ENCODE measurements at places on chromosomes 12 and 14.

GRCh38 chr12:94660436-94660835, 10.1 kb upstream of the TMCC3 start:
- no peak for DNase-seq

- DNase-seq: no peak
Measured at GRCh38 chr14:87705439-87705896, 287.5 kb downstream of the GALC start.

- no peak for DNase-seq
Measured at GRCh38 chr14:75986439-75986765, 839 bp downstream of the IFT43 start.

DNA sequence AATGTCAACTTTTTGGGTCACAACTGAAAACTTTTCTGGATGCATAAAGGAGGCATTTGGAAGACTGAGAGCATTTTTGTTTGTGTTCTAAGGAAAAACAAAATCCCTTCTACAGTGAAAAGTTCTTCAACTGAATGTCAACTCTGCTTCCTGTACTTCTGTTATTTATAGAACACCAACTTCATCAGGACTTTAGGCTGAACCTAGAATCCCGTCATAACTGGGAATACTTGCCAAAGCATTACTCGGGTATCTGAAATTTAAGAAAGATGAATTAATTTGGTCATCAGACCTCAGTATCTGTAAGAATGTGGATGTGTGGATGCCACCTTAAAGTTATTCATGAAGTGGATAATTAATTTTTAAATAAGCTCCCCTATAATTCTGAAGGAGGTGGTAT, 73.2 kb downstream of the FERMT2 start:
- DNase-seq: no peak

DNA sequence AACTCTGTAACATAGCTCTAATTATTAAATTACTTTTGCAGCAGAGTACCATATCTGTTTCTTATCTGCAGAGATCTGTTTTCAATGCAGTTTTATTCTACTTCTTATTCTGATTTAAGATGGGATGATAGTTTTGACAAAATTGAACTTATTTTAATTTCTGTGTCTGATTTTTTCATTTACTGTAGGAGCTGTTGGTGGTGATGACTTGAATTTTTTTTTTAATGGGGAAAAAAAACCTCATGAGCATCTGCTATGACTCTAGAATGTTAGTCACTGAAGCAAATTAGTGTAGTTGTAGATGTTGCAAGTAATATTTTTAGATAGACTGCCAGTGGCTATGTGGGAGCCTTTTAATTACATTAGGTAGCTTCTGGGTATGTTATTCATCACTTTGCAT, 23.4 kb downstream of the DNM1L start:
- DNase-seq: no peak

- DNase-seq: no peak
Measured at GRCh38 chr12:112969547-112970306, 8.6 kb upstream of the OAS2 start.

DNA sequence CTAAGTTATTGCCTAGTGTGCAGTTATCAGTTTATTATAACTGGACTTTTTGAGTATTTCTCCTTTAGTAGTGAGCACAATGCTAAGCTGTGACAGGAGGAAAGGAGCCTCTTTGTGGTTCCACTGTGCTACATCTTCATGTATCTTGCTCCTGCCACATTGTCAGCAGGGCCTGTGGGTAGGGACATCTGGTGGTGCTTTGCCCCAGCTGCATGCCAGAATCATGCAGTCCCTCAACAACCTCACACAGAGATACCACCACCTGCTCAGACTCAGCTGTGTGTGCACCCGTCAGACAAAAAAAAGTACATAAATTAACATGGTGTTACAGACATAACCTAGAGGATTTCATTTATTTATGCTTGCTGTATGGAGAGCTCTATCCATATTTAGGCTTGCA, 51.1 kb downstream of the MIS18BP1 start:
- DNase-seq: no peak

- DNase-seq: no peak
Measured at GRCh38 chr12:21301-22189, 45.0 kb upstream of the IQSEC3 start.

- DNase-seq: no peak
Measured at GRCh38 chr12:53777936-53778644, 26.3 kb upstream of the CISTR start.

GRCh38 chr12:112130441-112130998, 5.2 kb downstream of the TRAFD1 start:
- DNase-seq: no peak

- no peak for DNase-seq
Measured at GRCh38 chr14:96125536-96125935, 79.1 kb upstream of the BDKRB2 start.

- DNase-seq: no peak
Measured at GRCh38 chr12:113766879-113767878, 198.9 kb downstream of the RBM19 start.

- no peak for DNase-seq
Measured at GRCh38 chr14:62314221-62314620, 552.0 kb downstream of the SNAPC1 start.

- no peak for DNase-seq
Measured at GRCh38 chr12:98935847-98936246, 290.8 kb downstream of the APAF1 start.

- DNase-seq: no peak
Measured at GRCh38 chr12:125922330-125922729, 857.1 kb downstream of the AACS start.

- no peak for DNase-seq
Measured at GRCh38 chr14:68518166-68518565, 274.7 kb downstream of the ZFP36L1 start.

DNA sequence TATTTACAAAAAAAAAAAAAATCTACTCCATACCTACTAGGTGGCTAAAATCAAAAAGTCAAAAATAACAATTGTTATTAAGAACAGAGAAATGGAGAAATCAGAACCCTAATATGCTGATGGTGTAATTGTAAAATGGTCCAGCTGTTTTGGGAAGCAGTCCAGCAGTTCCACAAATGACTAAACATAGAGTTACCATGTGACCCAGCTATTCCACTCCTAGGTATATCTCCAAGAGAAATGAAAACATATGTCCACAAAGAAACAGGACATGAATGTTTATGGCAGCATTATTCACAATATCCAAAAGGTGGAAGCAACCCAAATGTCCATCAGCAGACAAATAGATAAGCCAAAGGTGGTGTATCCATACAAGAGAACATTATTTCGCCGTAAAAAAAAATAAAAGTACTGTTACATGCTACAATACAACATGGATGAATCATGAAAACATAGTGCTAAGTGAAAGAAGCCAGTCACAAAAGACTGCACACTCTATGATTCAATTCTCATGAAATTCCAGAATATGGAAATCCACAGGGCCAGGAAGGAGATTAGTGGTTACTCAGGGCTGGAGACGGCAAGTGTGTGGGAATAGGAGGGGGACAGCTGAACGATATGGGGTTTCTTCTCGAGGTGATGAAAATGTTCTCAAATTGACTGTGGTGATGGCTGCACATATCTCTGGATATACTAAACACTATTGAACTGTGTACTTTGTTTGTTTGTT, 9.1 kb upstream of the DPF3 start:
- DNase-seq: no peak

- DNase-seq: no peak
Measured at GRCh38 chr12:11513288-11513687, 117.9 kb upstream of the PRB2 start.

GRCh38 chr14:34012978-34013720, 62.3 kb upstream of the EGLN3 start:
- DNase-seq: no peak

DNA sequence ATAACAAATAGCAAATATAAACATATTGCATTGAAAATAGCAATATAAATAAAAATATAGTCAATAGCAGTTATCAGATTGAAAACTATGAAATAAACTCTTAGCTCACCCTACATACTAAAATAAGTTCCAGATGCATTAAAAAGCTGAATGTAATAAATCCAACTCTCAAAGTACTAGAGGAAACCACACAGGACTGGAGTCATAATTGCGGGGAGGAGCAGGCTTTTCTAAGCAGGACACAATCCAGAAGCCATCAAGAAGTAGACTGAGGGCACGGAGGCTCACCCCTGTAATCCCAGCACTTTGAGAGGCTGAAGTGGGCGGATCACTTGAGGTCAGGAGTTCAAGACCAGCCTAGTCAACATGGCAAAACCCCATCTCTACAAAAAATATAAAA, 22.2 kb downstream of the GSC start:
- DNase-seq: no peak

- no peak for DNase-seq
Measured at GRCh38 chr12:26131936-26132335, 7.1 kb upstream of the BHLHE41 start.

DNA sequence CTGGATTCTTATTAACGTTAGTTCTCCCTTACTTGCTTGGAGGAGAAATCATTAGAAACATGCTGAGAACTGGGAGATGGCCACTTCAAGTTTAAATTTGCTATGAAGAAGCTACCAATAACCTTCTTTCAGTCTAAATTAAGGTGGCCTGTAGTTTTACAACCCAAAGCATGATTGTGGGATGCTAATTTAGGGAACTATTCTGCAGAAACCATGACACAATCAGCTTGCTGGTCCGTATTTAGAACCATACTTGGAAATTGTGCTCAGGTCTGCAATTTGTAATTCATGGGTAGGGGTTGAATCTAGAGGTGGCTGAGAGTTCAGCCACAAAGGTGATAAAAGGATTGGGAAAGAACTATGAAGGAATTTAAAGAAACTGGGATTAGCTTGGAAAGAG, 405.7 kb downstream of the RAD51B start:
- no peak for DNase-seq

DNA sequence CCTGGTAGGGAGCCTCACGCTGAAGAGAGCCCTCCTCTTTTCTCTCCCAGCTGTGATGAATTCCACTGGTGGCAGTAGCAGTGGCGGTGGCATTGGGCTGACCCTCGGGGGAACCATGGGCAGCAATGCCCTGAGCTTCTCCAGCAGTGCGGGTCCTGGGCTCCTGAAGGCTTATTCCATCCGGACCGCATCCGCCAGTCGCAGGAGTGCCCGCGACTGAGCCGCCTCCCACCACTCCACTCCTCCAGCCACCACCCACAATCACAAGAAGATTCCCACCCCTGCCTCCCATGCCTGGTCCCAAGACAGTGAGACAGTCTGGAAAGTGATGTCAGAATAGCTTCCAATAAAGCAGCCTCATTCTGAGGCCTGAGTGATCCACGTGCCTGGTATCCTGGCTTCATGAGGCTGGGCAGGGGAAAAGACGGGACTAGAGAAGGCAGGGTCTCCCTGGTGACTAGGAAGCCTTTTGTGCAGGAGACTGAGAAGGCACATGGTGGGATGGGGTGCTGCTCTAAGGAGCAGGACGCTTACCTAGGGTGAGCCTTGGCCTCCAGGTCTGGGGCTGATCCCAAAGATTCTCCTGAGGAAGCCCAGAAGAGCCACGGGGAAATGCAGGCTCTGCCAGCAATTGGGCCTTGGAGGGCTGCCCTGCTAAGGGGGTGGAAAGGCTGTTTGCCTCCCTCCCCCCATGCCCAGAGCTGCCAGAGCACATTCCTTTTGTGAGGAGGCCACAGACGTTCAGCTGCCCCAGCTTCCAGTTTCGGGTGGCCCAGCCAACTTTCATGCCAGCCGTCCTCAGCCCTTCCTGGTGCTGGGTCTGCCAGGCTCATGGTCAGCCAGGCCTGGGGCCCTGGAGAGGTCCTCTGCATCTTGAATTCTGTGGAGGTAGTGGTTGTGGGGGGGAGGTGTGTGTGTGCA, 15.8 kb downstream of the KRT7 start:
- no peak for DNase-seq

DNA sequence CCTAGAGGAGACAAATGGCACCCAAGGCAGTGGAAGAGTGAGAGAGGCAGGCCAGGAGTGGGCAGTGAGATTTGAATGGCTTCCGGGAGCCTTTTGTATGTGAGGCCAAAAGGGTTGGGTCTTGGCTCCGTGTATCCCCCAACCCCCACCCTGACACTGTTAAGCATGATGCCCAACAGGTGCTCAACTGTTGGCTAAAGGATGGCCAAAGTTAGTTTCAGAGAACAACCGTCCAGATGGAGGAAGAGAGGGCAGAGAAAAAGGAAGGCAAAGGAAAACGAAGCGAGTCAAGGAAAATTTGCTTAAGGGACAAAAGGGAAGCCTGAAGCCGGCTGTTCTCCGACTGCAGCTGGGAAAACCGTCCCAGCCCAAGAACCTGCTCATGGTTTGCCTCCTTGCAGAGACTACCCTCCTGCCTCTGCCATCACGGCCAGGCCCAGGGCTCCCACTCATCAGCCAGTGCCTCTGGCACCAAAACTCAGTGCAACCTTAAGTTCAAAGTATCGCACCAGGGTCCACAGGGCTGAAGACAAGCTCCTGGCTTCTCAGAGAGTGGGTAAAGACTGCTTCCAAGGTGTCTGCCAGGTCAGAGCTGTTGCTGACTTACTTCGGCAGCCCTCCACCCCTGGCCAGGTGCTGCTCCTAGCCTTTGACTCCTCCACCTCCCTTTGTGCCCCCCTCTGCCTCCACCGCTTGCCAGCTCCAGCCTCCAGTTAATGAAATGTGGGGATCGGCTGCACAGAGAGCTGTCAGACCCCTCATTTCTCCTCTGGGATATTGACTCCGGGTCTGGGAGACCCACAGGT, 4.2 kb upstream of the C1QL4 start:
- no peak for DNase-seq

- no peak for DNase-seq
Measured at GRCh38 chr14:75393794-75394193, 34.0 kb upstream of the JDP2 start.

GRCh38 chr12:86666316-86666715, 410.1 kb upstream of the MGAT4C start:
- DNase-seq: no peak

DNA sequence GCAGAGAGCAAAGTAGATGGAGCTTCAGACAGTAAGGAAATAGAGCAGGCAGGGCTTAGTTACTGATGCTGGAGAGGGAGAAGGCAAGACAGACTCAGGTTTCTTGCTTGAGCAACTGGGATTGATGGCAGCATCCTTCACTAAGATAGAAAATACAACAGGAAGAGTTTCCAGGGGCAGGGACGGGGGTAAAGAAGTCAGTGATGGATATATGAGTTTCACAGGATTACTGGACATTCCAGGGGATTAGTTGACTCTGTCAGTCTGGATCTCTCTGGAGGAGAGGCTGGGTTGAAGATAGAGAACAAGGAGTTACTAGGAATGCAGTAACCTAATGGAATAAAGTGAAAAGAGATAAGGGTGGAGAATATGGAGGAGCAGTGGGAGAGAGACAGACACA, 74.5 kb upstream of the ATF1 start:
- DNase-seq: no peak

All from right renal pelvis (tissue), 4 donors.